ENCODE measurements at places on chromosomes 6 and 20. TPM values are rescaled to one million over a fixed set of nuclear protein-coding genes. Genes with fewer than 3 reads are reported as not detected.
A peak's percentile ranks its signal among the peaks of the same experiment; 100 is the strongest.

DNA sequence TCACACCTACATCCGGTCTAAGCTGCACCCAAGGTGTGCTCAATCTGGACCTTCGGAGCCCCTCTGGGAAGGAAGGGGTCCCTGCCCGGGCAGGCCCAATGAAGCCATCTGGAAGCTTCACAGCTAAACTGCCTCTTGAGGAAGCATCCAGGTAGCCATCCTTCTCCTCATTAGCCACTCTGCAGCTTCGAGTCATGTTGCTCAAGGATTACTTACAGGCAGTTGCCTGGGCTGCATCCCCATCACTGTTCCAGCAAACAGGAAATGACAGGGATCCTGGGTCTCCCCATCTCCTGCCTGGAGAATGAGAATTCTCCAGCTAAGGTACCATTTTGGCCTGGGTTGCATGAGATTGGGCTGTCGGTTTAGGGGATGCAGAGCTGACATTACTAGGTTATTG is 91.7 kb downstream of the ERMARD start:
- DNase-seq: no peak

GRCh38 chr20:62875419-62876361 is 14.1 kb upstream of the TCFL5 start:
- peak; percentile 91 for DNase-seq

DNA sequence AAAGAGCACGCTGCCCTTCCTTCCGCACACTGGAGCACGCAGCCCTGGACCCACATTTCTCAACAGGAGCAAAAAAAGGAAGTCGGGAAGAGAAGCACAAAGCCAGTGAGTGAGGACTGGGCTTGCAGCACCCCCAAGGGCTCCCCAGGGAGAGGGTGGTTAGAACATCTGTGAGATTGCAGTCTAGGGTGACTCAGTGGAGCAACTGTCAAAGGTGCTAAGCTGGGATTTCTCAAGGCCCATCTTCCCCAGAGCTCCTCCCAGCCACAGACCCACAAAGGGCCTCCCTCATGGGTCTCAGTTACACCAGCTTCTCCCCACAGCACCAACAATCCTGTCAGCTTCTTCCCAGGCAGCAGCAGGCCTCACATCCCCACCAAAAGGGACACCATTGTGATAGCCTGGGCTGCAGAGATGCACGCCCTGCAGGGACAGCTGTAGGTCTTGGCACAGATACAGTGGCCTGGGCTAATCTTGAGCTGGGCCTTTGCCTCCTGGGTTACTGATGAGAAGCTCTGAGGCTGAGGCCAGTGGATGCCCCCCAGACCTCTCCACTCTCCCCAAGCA is 39.6 kb upstream of the CD93 start:
- no peak for DNase-seq

DNA sequence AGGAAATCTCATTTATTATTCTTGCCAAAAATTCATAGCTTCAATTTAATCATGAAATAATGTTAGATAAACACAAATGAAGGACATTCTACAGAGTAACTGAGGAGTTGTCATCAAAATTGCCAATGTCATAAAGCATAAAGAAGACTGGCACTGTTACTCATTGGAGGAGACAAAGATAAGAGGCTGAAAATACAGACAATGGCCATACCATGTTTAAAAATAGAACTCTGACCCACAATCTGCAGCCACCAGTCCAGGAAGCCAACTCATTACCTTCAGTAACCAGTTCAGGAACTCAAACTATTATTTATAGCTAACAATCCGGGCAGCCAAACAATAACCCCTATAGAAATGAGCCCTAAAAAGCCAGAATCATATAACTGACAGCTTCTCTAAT is 795.6 kb downstream of the TENT5A start:
- no peak for DNase-seq

- DNase-seq: no peak
Observed at GRCh38 chr6:148570456-148570855, 176.4 kb upstream of the UST start.

DNA sequence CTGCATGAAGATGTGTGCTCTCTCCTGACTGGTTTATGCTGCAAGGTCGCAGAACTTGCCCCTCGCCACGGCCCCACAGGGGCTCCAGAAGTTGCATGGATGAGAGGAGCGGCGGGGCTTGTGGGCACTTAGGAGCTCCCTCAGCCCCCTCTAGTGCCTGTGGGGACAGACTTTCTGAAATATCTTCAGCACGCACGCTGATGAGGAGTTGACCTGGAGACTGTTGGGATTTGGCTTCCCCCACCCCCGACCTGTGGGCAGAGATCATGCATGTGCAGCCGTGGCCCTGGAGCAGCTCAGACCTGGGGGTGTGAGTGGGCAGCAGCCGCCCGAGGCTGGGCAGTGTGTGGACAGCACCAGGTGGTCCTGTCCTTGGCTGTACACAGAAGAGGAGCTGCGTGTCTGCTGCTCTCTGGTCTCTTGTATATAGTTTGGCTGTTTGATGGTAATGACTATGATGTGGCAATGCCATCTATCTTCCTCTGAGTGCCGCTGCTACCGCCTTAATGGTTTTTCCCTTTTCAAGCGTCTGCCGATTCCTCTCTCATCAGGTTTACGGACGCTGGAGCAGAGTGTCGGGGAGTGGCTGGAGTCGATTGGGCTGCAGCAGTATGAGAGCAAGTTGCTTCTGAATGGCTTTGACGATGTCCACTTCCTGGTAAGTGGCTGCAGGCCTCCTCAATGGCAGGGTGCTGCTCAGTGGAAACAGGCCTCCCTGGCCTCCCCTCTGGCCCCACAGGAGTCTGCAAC is 81.4 kb downstream of the TCP11 start:
- no peak for DNase-seq

DNA sequence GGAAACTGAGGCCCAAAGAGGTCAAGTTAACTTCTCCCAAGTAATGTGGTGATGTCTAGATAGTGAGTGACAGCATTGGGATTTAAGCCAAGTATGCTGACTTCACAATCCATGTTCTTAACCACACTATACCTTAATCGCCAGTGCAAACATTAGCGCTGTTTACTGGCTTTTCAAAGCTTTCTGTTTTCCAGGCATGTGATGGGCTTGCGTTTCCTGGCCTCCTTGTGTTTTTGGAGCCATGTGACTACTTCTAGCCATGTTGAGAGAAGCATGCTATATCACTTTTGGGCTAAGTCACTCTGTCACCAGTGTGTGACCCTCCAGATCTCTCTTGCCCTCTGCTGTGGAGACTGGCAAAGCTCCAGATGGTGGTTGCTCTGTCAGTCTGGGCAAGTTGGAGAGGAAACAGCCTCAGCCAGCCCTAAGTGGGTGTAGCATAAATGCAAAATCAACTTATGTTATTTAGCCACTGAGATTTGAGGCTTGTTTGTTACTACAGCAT is 76.9 kb downstream of the ANKRD6 start:
- no peak for DNase-seq

ANKEF1 gene
- 9.0 TPM for total RNA-seq

EPPIN gene
- not detected for total RNA-seq

All from ascending aorta (tissue), 2 donors.